ENCODE measurements at places on chromosomes 3 and 15.

DNA sequence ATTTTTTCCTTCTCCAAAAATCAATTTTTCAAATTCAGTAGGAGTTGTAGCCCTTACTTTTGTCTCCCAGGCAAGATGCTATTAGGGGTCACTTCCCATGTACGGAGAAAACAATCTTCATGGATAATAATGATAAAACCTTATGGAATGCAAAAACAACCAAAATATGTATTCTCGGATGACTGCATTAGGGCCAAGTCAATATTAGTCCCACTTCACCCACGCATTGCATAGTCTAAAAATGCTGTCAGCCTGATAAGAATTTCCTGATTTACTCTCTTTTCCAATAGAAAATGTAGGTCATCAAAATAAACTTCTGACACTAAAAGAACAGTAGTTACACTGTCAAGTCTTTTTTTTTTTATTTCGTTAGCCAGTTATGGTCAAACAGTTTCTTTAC, 2.7 kb downstream of the VGLL3 start:
- peak; percentile 63 for DNase-seq

- DNase-seq: no peak
These were observed 9.4 kb downstream of the AKAP13 start for GRCh38 chr15:85389772-85390171.

- DNase-seq: no peak
These were observed 521.0 kb downstream of the NTRK3 start for GRCh38 chr15:87735522-87735921.

DNA sequence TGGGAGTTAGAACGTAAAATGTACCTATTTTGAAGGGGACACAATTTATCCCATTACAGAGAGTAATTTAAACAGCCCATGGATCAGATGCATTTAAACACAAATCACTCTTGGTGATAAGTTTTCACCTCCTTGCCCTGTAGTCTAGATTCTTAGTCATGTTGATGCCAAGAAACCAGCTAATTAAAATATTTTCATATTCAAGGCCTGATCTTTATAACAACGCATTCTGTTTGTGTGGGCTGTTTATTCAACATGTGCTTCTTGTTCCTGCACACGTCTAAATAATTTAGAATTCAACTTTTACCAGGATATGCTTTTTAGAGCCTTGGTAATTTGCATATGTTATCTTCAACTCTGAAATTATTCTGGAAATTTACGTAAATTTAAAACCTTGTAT, 25.8 kb downstream of the SNX1 start:
- no peak for DNase-seq

GRCh38 chr15:91884606-91885005, 31.1 kb downstream of the SLCO3A1 start:
- DNase-seq: no peak
